Tongue (tissue), 3 donors: ENCODE measurements at places on chromosomes 7 and 10. TPM values are rescaled to one million over a fixed set of nuclear protein-coding genes. Genes with fewer than 3 reads are reported as not detected.

The CLDN4 gene
- 24.3 TPM for total RNA-seq

The GLUD1 gene
- 144 TPM for total RNA-seq

The FAM131B gene
- total RNA-seq: 1.5 TPM

The CALHM3 gene
- not detected for total RNA-seq

The HDAC9 gene
- total RNA-seq: 56.2 TPM

The LOXL4 gene
- total RNA-seq: 10.5 TPM

The CALD1 gene
- total RNA-seq: 127 TPM

The MYOZ1 gene
- 706 TPM for total RNA-seq

The TUBB8 gene
- total RNA-seq: not detected

The AFAP1L2 gene
- total RNA-seq: 55.0 TPM

The ACTL6B gene
- total RNA-seq: not detected

The ARHGEF5 gene
- total RNA-seq: 7.4 TPM

The VPS37D gene
- 4.2 TPM for total RNA-seq

The PLXNA4 gene
- 5.7 TPM for total RNA-seq

The PNLIP gene
- total RNA-seq: 1.8 TPM

The HHEX gene
- 4.6 TPM for total RNA-seq

The H2BK1 gene
- not detected for total RNA-seq

The SPDYE2 gene
- not detected for total RNA-seq

The FEZF1 gene
- not detected for total RNA-seq

The PLXDC2 gene
- total RNA-seq: 54.1 TPM

The ZNF775 gene
- 17.1 TPM for total RNA-seq

The MARVELD1 gene
- total RNA-seq: 24.8 TPM

The MINDY4 gene
- 8.5 TPM for total RNA-seq

The TFR2 gene
- 1.3 TPM for total RNA-seq

The AKR1C2 gene
- 2.8 TPM for total RNA-seq

The SMO gene
- 37.1 TPM for total RNA-seq

The LRRC61 gene
- 6.3 TPM for total RNA-seq

The HOXA13 gene
- not detected for total RNA-seq

The UROS gene
- total RNA-seq: 56.7 TPM

The ATG9B gene
- 25.8 TPM for total RNA-seq

The MBL2 gene
- total RNA-seq: not detected

The MMD2 gene
- not detected for total RNA-seq

The STRIP2 gene
- total RNA-seq: 16.8 TPM

The TCF7L2 gene
- total RNA-seq: 17.2 TPM

The PDE6C gene
- not detected for total RNA-seq

The C10orf62 gene
- total RNA-seq: 0.82 TPM

The TMUB1 gene
- 18.0 TPM for total RNA-seq

The ELN gene
- total RNA-seq: 208 TPM

The IQUB gene
- 1.2 TPM for total RNA-seq

The GPR15LG gene
- total RNA-seq: not detected

The EPHA1 gene
- total RNA-seq: 12.5 TPM

The COL1A2 gene
- 4,115 TPM for total RNA-seq

The SYNPO2L gene
- total RNA-seq: 28.0 TPM

The BICC1 gene
- 32.5 TPM for total RNA-seq

The KCNH2 gene
- 16.5 TPM for total RNA-seq

The CRTAC1 gene
- 2.6 TPM for total RNA-seq

The PRR15 gene
- total RNA-seq: 0.31 TPM

The FANK1 gene
- 3.2 TPM for total RNA-seq

The NUTM2A gene
- total RNA-seq: 2.1 TPM

The IDI2 gene
- not detected for total RNA-seq

The TMEM213 gene
- 0.51 TPM for total RNA-seq

The CALML5 gene
- 0.41 TPM for total RNA-seq

The SFTPD gene
- total RNA-seq: 1.2 TPM

The KMT2E gene
- total RNA-seq: 147 TPM
